ENCODE measurements at places on chromosomes 16 and 17. TPM values are rescaled to one million over a fixed set of nuclear protein-coding genes. Genes with fewer than 3 reads are reported as not detected.

Gene TRPV2
- polyA plus RNA-seq = 45.2 TPM

Gene FOXN1
- not detected for polyA plus RNA-seq

Gene PNPO
- polyA plus RNA-seq = 8.3 TPM

Gene SECTM1
- not detected for polyA plus RNA-seq

Gene RGS11
- polyA plus RNA-seq = not detected

Gene WNK4
- not detected for polyA plus RNA-seq

Gene CDK5R1
- polyA plus RNA-seq = 2.7 TPM

Gene EXOC7
- 58.2 TPM for polyA plus RNA-seq

Gene NUPR1
- polyA plus RNA-seq = not detected
